PC-3 (cell line): ENCODE measurements at places on chromosomes 13 and 19.
A peak's percentile ranks its signal among the peaks of the same experiment; 100 is the strongest.

GRCh38 chr19:10295305-10295846, 5.6 kb downstream of the ICAM5 start:
- no peak for DNase-seq

DNA sequence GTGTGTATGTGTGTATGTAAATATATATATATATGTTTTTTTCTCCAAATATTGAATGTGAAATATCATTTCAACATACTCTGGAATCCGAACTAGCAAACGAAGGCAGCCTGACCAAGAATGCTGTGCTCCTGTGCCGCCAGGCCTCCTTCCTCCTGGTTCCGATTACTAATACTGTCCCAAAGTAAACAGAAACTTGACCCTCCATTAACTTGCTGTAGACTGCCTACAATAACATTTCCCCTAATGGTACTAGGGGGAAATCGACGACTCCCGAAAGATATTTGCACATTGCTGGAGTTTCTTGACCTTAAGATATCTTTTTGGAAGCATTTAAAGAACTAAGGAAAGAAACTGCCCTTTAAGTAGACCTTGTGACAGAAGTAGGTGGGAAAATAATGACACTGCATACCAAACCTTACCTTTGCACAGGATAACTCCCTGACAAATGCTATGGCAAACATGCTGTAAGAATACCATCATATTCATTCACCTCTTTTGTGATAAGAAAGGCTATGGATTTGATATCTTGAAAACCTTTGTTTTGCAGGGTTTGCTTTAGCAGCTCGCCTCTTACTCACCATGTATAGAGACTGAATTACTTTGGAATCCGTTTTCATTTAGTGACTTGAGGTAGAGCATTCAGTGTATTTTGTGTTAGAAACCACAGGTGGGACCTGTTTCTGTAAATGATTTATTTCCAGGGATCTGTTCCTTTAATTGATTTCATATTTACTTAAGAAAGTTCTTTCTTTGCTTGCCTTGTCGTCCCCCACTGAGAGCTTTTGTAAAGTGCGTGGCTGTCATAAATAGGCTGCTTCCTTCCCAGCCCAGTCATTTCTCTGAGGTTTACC, 80.1 kb downstream of the KLF5 start:
- DNase-seq: peak; percentile 83

DNA sequence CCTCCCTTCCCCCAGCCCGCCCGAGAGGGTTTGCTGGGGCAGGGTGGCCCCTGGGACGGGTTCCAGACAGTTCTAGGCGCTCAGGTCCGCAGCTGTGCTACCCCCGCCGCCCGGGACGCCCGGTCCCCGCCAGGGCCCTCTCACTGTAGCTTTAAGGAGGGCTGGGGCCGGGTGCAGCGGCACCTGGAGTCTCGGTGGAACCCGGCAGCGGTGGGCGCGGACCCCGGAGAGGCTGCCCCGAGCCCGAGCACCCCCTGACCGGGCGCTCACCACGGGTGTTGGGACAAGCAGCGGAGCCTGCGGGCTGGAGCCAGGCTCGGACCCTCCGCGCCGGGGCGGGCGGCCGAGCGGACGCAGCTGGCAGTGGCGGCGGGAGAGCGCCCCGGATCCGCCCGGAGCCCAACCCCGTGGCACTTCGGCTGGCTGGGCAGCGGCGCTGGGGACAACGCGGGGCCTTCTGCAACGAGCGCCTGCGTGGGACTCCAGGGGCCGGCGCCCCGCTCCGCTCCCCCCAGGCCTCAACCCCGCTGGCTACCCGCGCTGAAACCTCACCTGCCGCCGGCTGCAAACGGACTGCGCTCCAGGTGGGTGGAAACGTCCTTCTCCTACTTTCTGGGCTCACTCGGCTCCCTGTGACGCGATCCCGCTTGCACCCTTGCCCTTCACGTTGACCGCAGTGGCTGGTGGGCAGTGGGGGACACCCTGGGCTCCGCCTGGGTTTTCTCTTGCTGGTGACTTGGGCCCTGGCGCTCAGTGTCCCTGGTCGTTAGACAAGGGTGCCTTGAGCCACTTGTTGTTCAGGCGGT, 81.1 kb downstream of the ZNF429 start:
- no peak for DNase-seq

DNA sequence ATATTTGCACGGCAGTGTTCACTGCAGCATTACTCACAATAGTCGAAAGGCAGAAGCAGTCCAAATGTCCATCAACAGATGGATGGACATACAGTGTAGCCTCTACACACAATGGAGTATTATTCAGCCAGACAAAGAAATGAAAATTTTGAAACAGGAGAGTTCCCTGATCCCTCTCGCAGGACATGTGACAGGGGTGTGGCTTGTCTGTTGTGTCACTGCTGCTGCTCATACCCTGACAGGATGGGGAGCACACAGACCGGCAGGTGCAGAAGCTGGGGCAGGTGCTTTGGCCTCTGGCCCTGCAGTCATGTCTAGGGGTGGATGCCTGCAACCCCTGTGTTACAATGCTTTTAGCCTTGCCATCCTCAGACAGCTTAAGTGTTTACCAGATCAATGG, 204.3 kb downstream of the EFNB2 start:
- no peak for DNase-seq

GRCh38 chr13:100680131-100680530, 5.5 kb upstream of the TMTC4 start:
- no peak for DNase-seq

DNA sequence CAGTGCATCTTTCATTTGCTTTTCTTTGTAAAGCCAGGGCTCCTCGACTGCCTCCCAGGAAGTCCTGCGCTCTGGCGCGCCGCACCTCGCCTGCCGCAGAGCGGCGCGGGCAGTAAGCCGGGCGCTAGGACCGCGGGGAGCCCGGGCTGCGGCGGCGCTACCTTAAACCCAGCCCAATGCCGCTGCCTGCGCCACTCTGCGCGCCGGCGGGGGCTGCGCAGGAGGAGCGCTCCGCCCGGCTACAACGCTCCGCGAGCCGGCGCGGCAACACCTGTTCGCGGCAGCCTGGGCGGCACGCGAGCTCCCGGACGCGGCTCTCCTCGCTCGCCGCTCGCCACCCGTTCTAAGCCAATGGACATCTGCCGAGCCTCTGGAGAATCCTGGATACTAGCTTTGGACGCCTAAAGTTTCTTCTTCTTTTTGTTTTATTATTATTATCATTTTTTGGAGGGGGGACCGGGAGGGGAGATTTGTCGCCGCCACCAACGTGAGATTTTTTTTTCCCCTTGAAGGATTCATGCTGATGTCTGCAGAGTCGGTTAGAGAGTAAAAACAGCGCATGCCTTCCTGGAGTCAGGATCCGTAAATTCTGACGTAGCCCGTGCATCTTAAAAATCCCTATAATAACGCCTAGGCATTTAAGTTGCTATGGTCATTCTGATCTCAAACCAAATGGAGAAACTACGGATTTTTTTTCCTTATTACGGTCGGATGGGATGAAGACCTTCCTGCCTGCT, at the start of gene FGF9:
TSS of gene FGF9 (plus strand) at position 191 of the 737 bp plus-strand sequence. CDS start 840 bp downstream, outside the sequence.
- DNase-seq: peak; percentile 65

DNA sequence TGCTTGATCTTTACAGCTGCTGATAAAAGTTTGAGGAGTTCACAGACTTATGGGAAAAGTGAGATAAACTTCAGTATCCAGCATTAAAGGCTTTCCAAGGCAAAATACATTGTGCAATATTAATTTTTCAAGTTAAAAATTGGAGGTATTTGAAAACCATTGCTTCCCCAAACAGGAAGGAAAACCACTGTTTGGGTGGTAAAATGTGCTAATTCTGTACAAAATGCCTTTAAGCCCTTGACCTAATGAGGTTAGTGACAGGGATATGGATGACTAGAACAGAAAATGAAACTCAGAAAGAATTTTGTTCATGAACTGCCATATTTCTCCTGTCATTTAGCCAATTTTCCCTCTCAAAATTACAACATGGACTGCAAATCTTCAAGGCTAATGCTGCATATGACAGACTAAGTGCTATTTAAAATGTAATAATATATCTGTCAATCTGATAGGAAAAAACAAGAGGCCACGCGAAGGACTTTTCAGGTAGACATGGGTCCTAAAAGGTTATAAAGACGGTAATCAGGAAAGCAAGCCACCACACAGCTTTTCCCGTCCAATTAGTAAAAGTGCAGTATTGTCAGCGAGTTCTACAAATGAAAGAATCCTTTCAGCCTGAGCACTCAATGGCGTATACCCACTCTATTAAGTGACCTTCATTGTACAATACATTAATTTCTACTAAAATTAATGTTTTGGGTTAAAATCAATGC, 212.8 kb downstream of the ENOX1 start:
- DNase-seq: no peak
